ENCODE measurements at places on chromosomes 4 and X. TPM values are rescaled to one million over a fixed set of nuclear protein-coding genes. Genes with fewer than 3 reads are reported as not detected.

Gene TMEM35A
- not detected for total RNA-seq

Gene PTCHD1
- total RNA-seq = 0.51 TPM

Gene VGLL1
- total RNA-seq = not detected

Gene P2RY8
- 0.98 TPM for total RNA-seq

Gene RNF150
- 44.8 TPM for total RNA-seq

Gene TLR1
- total RNA-seq = 70.2 TPM

Gene SPACA5
- total RNA-seq = not detected

Gene TENM3
- total RNA-seq = 40.8 TPM

Gene CAPN6
- not detected for total RNA-seq

Gene FAM9B
- total RNA-seq = not detected

Gene CLDN34
- total RNA-seq = not detected

Gene CXorf65
- not detected for total RNA-seq

Gene FGD1
- 2.6 TPM for total RNA-seq

Gene GPRIN3
- 28.7 TPM for total RNA-seq

Gene ELF2
- total RNA-seq = 63.7 TPM

Gene ERCC6L
- not detected for total RNA-seq

Gene UXT
- 104 TPM for total RNA-seq

Gene SMPX
- total RNA-seq = not detected

Gene RASL11B
- total RNA-seq = not detected

Gene SYTL5
- 5.5 TPM for total RNA-seq

Gene PRR32
- total RNA-seq = not detected

Gene F11
- not detected for total RNA-seq

Gene TMEM144
- total RNA-seq = 14.8 TPM

Gene SSX2
- total RNA-seq = not detected

Gene DCAF4L1
- 0.22 TPM for total RNA-seq

Gene ZDHHC15
- 2.0 TPM for total RNA-seq

Gene SHISA3
- 1.8 TPM for total RNA-seq

Gene SAGE1
- not detected for total RNA-seq
